A673 (cell line): ENCODE measurements at places on chromosomes 7 and 10.
A peak's percentile ranks its signal among the peaks of the same experiment; 100 is the strongest.

GRCh38 chr10:97016728-97017473 is 168.9 kb downstream of the SLIT1 start:
- no peak for DNase-seq

DNA sequence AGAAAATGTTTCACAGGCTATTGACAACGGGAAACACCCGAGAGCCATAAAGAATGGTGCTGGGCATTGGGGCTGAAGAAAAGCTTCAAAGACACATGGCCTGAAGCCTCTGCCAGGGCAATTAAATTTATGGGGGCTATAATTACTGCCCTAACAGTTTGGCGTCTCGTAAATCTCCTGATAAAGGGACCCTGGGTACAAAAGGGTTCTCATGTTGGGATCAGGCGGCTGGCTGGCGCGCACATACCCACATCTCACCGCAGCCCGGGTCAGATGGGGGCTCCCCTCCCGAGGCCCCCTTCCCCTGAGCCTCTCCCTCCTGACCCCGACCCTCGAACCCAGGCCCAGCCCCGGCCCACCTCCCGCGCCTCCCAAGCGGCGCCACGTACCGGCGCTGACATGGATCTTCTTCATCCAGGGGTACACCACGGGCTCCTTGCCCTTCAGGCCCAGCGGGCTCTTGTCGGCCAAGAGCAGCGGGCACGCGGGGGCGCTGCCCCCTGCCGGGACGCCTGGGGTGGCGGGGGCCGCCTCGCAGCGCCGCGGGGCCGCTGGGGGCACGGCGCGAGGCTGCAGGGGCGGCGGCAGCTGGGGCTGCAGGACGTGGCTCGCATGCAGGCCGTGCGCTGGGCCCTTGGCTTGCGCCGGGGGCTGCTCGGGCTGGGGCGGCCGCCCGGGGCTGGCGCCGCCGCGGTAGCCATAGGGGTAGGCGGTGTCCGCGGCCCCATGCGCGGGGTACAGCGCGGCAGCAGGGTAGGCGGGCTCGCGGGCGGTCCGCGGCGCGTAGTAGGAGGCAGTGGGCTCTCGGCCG is 623 bp downstream of the HOXA4 start:
- DNase-seq, result no peak

GRCh38 chr10:131806646-131807317 is 94.0 kb upstream of the PPP2R2D start:
- DNase-seq, result no peak

GRCh38 chr7:71429083-71429482 is 297.1 kb downstream of the GALNT17 start:
- DNase-seq, result no peak

DNA sequence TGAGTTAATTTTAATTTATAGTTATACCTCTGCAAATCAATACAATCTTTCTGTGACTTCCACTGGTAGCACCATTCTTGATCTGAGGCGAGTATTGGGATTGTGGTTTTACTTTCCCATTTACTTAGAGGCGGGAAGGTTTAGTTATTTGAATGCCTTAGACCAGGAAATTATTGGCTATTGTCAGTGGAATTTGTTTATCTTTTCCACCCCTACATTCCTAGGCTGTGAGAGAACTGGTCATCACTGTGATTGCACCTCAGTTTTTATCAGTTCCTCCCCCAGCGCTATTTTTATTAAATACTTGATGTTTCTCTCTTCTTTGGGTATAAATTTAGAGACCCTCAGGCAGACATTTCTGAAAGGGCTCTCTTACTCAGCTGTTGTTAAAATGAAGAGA is 29.9 kb downstream of the CDK14 start:
- no peak for DNase-seq

- peak; percentile 34 for DNase-seq
Measured at GRCh38 chr7:102287981-102288278, 1.3 kb downstream of the SH2B2 start.

DNA sequence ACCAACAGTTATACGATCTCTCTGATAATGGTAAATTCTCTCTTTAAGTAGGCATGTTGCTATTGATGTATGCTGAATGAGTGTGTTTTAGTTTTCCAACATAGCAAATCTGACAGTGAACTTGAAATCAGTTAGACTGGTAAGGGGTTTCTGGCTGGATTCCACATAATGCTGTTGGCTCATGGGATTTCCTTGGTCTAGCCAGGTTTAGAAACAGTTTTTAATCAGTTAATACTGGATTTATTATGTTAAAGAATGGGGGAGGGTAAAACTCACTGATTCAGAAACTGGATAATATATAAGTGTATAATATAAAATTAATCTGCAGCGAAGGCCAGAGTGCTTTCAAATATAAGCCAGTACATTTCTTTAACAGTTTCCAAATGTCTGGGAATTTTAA is 55.6 kb downstream of the PCDH15 start:
- DNase-seq, result no peak

DNA sequence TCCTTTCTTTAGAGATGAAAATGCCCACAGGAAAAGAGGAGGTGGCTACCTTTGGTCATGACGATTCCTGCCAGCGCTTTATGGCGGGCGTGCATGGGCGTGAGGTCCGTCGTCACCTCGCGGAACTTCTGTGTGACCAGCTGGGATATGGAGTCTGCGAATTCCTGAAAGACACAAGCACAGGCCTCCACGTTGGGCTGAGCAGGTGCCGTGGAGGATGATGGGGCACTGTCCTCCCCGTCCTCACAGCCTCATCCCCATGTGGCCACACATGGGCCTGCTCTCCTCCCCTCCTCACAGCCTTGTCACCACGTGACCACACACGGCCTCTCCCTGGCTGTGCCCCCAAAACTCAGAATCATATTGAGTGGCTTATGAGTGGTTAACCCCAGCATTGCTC is 214.7 kb downstream of the WDR37 start:
- DNase-seq, result no peak

GRCh38 chr10:80185578-80186299 is 19.6 kb downstream of the ANXA11 start:
- DNase-seq, result no peak

GRCh38 chr7:39554583-39555165 is 11.5 kb upstream of the YAE1 start:
- no peak for DNase-seq

DNA sequence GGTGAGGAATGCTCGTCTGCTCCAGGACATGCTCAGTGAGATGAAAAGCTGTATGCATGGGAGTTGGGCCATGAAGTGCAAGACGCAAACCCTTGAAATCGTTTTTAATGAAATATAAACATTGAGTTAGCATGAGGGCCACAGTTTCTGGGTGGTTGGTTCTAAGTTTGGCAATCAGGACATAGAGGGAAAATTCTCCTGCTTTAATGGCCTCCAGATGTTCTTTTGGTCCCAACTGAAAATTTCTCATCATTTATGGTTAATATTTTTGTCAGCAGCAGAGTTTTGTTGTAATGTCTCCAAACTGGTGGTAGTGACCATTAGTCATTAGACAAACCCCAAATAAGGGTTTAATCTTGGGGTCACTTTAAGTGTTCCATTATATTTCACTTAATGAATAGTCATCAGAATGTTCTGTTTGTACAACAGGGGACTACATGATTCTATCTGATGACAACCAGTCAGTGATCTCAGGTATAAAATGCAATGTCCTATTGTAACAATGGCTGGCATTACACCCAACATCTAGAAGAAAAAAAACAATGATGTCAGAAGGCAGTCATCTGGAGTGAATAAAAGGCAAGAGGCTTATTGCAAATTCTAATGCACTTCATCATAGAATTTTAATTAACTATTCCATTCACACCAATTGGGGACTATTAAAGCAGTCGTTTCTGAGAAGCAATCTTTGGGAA is 197.4 kb downstream of the JCAD start:
- no peak for DNase-seq

GRCh38 chr7:129858490-129858889 is 94.3 kb downstream of the UBE2H start:
- DNase-seq, result no peak

GRCh38 chr7:112298543-112299100 is 92.1 kb downstream of the ZNF277 start:
- no peak for DNase-seq

DNA sequence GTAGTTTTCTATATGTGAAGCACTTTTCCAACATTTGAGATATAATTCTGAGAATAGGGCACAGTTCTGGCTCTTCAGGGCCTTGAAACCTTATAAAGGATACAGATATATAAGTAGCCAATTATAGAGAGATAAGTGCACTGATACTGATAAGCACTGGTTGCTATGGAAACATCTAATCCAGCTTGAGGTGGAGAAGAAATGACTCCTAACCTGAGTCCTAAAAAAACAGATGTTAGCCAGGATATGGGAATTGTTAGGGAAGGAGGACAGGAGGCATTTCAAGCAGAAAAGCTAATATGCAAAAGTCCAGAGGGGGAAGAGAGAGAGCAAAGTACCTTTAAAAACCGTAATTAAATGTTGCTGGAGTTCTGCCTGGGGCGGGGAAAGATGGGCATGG is 30.8 kb downstream of the STRIP2 start:
- no peak for DNase-seq

DNA sequence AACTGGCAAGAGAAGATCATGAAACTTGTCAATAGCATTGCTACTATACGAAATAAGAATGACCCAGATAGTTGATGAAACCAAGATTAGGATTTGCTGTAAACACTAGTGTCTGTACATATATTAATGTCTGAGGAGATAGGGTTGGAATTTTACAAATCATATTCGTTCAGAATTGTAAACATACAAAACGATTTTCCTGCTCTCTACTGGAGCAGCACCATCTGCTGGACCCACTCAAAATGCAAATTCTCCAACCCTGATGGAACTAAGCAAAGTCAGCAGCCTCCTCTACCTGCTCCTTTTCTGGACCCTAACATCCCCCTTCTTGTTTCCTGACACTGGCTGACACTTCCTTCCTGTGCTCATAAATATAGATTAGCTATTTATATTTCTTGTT is 29.4 kb upstream of the SGMS1 start:
- peak; percentile 50 for DNase-seq

DNA sequence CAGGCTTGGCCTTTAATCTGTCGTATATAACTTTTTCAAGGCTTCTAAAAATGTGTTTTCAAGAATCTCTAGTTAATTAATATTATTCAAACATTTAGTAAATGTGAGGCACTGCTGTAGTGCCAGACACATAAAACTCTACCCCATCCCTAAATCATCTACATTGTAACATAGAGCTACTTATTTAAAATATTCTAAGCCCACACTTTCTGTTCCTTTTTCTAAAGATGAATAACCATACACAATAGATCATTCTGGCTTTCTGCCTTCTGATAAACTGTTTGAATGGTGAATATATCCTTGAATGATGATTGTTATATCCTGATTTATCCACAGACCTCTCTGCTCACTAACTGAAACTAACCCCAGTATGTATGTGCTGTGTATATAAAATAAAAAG is 41.4 kb downstream of the BRAF start:
- no peak for DNase-seq
